ENCODE measurements at places on chromosomes 4 and X.

GRCh38 chrX:46260499-46260898 lies 284.7 kb downstream of the ZNF674 start:
- DNase-seq: no peak

DNA sequence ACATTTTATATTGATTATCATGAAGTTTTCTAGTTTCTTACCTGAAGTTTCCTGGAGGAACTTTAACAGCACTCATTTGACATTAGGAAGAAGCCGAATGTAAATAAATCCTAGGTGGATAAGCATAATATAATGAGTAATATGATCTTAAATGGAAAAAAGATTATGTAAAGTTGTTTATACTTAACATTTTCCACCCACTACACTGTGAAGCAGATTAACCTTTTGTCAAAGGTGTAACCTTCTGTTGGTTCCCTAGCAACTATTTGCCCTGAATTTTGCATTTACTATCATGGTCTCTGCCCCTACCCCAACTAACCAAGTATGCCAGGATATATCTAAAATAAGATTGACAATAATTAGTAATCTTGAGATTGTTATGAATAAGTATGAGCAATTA lies at the start of gene UGT2A1:
Gene UGT2A1, minus strand, starts transcription at position 101 of the 400 bp plus-strand sequence. CDS start 5,603 bp downstream, outside the sequence.
- DNase-seq: no peak

DNA sequence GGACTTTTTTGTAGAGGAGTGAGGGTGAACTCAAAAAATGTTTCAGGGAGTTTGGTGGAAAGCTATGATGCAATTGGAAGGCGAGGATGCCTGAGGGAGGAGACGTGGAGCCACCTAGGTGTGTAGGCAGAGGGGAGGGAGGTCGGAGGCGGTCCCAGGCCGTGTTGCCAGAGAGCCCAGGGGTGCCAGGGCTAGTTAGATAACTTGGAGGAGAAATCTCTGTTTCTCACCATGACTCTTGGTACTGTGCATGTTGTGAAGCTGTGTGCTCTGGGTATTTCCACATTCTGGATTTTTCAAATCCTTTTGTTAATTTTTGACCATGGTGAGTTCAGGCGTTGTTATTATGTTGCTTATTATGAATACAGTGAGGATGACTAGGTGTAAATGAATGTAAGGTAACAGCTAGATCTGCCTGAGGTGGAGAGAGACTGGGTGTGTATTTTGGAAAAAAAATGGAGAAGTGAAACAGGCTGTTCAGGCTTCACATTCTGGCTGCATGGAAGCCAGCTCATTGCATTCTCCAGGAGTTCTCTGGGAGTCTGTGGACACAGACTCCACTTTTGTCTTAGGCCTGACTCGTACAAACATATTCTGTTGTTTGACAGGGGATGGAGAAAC lies 4.5 kb downstream of the RAB9A start:
- no peak for DNase-seq

- DNase-seq: no peak
Measured at GRCh38 chr4:137762591-137762990, 230.3 kb upstream of the PCDH18 start.

DNA sequence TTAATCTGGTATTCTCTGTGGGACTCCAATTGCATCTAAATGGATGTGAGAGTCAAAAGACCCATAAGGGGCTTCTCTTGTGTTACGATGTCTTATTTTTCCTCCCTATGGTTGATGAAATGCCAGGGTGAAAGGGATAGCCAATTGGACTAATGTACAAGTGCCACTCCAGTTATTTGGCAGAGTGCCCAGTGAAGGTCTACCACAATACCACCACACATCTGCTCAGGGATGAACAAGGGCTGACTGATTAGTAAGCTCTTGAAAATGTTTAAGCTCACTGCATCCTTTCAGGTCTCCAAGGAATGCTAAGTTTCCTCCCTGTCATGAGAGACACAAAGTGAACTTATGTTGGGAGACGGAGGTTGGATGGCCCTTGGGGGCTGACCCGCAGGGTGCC lies 57.8 kb downstream of the HEPH start:
- DNase-seq: no peak

- DNase-seq: no peak
Measured at GRCh38 chr4:101366331-101366730, 19.0 kb upstream of the PPP3CA start.

GRCh38 chr4:42104521-42104920 lies 47.9 kb downstream of the BEND4 start:
- DNase-seq: no peak

- no peak for DNase-seq
Measured at GRCh38 chr4:158042591-158043030, 130.2 kb downstream of the GASK1B start.

DNA sequence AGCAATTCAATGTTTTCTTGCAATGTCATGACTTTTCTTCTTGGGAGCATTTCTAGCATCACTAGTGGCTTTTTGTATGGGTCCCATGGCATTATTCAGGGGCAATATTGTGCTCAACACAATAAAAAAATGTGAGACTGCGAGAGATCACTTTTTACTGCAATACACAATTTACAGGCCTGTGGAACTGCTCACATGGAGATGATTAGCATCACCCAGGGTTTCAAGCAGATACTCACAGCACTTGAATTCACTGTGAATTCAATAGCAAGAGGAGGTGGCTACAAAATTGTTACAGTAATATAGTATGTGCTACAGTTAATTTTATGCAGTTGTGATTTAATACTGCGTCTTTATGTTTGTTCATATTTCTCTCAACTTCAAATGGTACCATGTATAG lies 50.4 kb downstream of the TBC1D19 start:
- no peak for DNase-seq

- DNase-seq: no peak
Measured at GRCh38 chr4:101037938-101038413, 309.4 kb downstream of the PPP3CA start.

GRCh38 chrX:30795981-30796958 lies 92.8 kb downstream of the TAB3 start:
- DNase-seq: no peak

- no peak for DNase-seq
Measured at GRCh38 chr4:41719417-41719816, 29.1 kb downstream of the PHOX2B start.

DNA sequence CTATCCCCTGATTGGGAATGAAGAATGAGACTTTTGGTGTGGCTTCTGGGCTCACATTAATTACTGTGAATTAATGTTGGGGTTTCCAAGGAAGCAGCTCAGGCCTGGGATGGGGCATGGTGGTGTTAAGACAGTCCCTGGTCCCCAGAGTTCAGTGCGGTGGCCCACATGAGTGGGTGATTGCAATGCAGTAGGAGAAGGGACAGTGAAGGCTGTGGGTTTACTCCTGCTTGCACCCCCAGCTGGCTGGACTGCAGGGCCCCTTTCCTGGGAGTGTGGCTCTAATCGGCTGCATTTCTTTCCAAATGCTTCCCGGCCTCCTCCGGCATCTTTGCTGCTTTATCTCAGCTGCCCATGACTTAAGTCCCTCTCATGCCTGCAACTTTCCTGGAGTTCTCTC lies 28.2 kb upstream of the GPR78 start:
- no peak for DNase-seq

GRCh38 chr4:171538601-171539100 lies 274.6 kb upstream of the GALNTL6 start:
- DNase-seq: no peak

- no peak for DNase-seq
Measured at GRCh38 chr4:12924728-12925320, 559.3 kb downstream of the RAB28 start.

GRCh38 chr4:99394896-99395295 lies 40.2 kb downstream of the ADH7 start:
- no peak for DNase-seq

DNA sequence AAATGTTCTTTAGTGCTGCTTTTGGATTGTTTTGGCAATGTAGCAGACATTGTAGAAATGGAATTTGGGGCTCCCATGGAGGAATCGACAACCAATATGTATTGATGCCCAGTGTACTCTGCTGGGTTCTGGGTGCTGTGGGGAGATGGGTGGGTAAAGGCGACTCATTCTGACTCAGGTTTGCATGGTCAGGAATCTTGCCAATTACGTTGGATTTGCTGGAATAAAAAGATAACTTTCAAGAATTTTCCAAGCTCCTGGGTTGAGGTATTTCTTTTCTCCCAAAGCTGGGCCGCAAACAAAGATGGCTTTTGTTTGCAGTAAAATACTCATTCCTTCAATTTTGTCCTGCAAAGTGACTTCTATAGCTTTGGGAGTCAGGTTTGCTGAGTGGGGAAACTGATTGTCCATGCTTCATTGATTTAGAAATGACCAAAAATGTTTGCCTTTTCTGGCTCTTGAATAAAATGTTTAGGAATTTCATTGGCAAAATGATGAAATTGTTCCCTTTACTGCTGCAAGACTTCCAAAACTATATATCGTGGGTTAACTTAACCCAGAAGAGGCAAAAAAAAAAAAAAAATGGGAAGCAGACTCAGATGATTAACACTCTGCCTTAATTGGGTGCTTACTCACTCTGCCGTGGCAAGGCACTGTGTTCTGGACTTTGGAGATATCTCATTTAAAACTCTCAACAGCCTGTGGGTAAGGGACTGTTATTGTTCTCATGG lies 57.0 kb downstream of the RTL9 start:
- DNase-seq: no peak

GRCh38 chr4:9859810-9860209 lies 78.4 kb downstream of the DRD5 start:
- DNase-seq: no peak

GRCh38 chr4:60865273-60865672 lies 334.9 kb upstream of the ADGRL3 start:
- DNase-seq: no peak

DNA sequence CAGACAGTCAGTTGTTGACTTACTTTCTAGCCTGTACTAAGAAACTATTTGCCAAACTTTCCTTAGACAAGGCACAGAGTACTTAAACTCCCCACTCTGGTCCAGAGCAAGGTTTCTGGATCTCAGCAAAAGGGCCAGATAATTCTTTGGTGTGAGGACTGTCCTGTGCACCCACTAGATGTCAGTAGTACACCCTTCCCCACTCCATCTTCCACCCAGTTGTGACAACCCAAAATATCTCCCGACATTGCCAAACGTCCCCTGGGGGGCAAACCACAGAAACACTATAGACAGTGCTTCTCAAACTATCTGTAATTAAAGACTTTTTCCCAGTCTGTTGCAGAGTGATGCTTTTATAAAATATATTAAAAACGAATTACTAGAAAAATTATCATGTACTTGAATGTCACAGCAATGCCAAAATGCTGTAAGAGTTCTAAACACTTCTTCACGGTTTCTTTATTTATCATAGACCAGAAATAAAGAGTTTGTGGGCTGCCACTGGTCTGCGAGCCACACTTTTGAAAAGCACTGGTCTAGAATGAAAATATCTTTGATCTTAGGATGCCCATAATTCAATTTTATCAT lies 203.5 kb downstream of the PRDM5 start:
- no peak for DNase-seq

DNA sequence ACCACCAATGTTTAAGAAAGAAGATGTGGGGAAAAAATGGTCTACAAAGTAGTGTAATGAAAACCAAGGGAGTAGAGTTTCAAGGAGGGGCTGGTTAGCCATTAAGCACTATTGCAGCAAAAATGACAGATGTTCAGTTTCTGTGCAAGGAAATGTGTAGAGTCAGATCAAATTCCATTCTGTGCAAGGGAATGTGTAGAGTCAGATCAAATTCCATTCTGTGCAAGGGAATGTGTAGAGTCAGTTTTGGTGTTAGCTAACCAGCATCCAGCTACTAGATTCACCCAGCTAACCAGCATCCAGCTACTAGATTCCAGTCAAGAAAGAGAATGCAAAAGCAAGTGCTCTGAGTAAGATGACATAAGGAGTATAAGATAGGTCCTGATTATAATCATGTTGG lies 208.8 kb downstream of the COX18 start:
- DNase-seq: no peak
